Dermis lymphatic vessel endothelial cell (primary cell): ENCODE measurements at places on chromosomes 5 and 9. TPM values are rescaled to one million over a fixed set of nuclear protein-coding genes. Genes with fewer than 3 reads are reported as not detected.

Gene GHR
- total RNA-seq, result 5.1 and 6.6 TPM in 2 replicates

Gene DYNC2I2
- total RNA-seq, result 30.9 and 32.1 TPM in 2 replicates

Gene SLCO6A1
- not detected in 2 replicates for total RNA-seq

Gene SPINK9
- not detected in 2 replicates for total RNA-seq

Gene SLC1A1
- total RNA-seq, result 2.2 and 4.4 TPM in 2 replicates

Gene PLAC8L1
- total RNA-seq, result not detected in 2 replicates

Gene HTR1A
- not detected in 2 replicates for total RNA-seq

Gene PCDHGA11
- 6.7 and 7.5 TPM in 2 replicates for total RNA-seq
